ENCODE measurements at places on chromosomes 12 and 14.
A peak's percentile ranks its signal among the peaks of the same experiment; 100 is the strongest.

DNA sequence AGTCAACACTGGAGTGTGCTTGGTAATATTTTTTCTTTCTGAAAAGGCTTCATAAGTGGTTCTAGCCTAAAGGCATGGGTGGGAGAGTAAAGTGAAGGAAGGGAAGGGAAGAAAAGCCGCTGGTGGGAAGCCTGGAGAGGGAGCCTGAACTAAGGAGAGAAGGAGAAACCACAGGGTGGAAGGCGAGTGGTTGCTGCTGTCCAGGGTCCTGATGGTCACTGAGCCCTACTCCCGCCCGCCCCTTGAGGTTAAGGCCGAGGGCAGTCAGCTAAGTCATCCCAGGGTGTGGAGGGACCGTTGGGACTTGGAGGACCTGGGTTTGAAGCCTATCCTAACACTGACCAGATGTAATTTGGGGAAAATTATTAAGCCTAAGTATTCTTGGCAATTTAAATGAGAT lies 189.1 kb downstream of the PIWIL1 start:
- DNase-seq, result no peak

DNA sequence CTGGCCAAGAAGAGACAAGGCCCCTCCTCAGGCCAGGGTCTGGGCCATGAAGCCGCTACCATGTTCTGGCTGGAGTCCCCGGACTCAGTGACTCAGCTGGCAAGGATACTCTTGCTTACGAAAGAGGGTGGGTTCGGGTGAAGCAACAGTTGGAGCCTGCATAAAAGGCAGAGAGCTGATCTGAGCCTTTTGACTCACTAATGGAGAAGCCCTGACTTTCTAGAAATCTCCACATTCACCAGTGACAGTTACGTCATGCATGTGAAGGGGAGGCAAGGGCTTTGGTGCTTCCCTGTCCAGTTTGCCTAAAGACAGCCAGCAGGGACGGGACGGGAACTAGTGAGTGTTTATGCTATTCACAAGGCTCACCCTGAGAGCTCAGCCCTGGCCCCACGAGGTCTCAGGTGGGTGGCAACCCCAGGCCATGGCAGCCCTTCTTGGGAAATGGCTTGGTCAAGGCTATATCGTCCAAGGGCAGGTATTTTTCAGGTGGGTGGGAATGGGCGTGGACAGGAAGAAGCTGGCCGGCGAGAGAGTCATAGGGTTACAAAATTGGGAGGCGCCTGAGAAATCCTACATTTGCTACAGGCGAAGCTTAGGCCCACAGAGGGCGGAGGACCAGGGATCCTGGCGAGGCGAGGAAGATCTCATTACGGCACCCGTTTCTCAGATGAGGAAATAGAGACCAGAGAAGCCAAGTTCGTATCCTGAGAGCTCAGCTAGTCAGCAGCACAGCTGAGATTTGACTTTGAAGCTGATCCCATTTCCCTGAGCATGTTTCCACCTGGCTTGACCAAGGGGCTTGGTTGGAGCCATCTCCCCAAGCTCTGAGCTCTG lies 314.6 kb downstream of the BCL11B start:
- DNase-seq, result peak; percentile 56

DNA sequence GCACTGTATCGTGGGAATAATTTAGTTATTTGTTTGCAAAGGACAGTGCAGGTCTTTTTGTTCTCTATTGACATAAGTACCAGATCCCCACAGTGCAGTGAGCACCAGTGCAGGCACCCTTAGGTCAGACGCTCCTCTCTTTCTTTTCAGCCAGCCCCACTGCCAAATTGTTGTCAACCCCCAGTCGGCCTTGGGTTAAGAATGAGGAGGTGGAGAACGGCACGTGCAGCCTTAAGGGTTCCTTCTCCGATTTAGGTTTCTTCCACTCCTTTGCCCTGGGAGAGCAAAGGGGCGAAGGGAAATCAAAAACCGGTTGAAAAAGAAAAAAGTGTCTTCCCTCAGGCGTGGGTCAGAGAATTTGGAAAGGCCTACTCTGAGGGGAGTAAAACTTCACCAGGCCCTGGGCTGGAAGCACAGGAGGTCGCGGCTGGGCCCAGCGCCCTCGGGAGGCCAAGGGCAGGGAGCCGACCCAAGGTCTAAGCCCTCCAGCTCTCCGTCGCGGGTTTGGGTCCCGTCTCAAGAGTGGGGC lies 4.3 kb downstream of the PAX9 start:
- no peak for DNase-seq

- no peak for DNase-seq
Observed at GRCh38 chr14:65117769-65118745, 15.7 kb upstream of the MAX start.

- no peak for DNase-seq
Observed at GRCh38 chr14:21526672-21527317, 649 bp upstream of the SALL2 start.

DNA sequence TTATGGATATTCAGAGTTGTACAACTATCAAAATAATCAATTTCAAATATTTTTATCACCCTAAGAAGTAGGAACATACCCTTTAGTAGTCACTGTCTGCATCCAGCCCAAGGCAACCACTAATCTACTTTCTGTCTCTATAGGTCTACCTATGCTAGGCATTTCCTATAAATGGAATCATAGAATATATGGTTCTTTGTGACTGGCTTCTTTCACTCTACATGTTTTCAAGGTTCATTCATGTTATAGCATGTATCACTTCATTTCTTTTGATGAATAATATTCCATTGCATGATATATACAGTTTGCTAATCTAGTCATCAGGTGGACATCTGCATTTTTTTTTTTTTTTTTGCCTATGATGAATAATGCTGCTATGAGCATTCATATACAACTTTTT lies 112.4 kb downstream of the PPP1R12A start:
- no peak for DNase-seq

DNA sequence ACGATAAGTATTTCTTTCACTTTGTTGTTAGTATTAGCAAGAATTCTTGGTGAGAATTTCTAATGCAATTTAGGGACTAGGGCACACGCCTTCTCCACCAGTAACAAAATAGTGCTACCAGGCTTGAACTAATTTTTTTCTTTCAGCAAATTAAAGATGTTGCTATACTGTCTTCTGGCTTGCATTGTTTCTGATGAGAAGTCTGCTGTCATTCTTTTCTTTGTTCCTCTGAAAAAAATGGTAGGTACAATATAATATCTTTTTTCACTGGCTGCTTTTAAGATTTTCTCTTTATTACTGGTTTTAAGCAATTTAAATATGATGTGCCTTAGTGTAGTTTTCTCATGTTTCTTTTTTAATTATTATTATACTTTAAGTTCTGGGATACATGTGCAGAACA lies 171.2 kb downstream of the PCNX1 start:
- DNase-seq, result no peak

GRCh38 chr12:64808110-64808509 lies 16.3 kb upstream of the TBC1D30 start:
- no peak for DNase-seq

DNA sequence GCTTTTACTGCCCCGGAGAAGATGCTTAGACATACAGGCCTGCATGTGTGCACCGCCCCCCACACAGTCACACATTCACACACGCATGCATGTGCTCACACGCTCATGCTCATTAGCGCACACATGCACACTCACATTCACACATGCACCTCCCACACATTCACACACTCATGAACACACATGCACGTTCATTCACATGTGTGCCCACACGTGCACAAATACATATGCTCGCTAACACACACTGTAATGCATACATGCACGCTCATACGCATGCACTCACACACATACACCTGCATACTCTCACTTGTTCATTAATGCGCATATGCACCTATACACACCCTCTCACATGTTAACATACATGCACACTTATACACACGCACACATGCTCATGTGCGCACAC lies 21.9 kb downstream of the TMEM132C start:
- DNase-seq, result no peak

DNA sequence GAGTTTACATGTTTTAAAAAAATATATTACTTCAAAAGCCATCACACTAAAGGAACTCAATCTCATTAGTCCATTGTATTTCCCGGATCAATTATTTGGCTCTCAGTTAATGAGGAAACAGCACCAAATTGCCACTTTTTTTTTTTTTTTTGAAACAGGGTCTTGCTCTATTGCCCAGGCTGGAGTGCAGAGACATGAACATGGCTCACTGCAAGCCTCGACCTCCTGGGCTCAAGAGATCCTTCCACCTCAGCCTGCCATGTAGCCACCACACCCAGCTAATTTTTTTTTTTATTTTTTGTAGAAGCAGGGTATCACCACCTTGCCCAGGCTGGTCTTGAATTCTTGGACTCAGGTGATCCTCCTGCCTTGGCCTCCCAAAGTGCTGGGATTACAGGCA lies 77.4 kb downstream of the CLIP1 start:
- DNase-seq, result no peak

- DNase-seq, result no peak
Observed at GRCh38 chr14:38385836-38386235, 129.9 kb upstream of the CLEC14A start.

DNA sequence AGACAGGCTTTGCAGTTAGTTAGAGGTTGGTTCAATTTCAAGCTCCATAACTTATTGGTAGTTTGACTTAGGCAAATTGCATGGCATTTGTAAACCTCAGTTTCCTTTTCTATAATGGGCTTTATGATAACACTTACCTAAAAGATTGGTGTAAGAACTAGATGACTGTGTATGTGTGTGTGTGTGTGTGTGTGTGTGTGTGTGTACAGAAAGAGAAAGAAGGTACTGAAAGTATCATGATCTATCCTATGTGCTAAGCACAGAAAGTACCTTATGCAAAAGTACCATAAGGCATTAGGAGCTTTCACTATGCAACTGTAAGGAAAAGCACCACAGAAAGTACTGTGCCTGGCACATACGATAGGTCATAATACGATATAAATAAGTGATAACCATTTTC lies 304.3 kb upstream of the KITLG start:
- no peak for DNase-seq

- DNase-seq, result no peak
Observed at GRCh38 chr12:98464190-98464589, 51.2 kb upstream of the TMPO start.

Data from CD4-positive, alpha-beta T cell (primary cell).